ENCODE measurements at places on chromosomes 1 and 21.

DNA sequence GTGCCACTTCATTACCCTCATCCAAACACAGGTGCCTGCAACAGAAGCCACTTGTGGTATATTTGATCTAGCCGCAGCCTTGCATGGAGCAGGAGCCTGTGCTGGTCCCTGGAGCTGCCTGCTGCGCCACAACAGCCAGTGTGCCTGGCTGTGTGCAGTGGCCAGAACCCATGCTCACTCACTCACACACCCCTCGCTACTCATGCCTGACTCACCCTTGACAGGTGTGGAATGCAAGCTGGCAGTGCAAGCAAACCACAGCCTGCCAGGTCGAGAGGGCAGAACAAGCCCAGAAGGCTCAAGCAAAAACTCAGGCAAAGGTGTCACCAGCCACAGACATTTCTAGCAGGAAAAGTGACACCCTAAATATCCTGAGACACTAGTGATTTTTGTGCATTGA, 1510.9 kb downstream of the KCNT2 start:
- no peak for DNase-seq

GRCh38 chr1:245380790-245381535, 226.2 kb downstream of the KIF26B start:
- no peak for DNase-seq

- no peak for DNase-seq
Measured at GRCh38 chr1:18923756-18924211, 21.4 kb upstream of the ALDH4A1 start.

DNA sequence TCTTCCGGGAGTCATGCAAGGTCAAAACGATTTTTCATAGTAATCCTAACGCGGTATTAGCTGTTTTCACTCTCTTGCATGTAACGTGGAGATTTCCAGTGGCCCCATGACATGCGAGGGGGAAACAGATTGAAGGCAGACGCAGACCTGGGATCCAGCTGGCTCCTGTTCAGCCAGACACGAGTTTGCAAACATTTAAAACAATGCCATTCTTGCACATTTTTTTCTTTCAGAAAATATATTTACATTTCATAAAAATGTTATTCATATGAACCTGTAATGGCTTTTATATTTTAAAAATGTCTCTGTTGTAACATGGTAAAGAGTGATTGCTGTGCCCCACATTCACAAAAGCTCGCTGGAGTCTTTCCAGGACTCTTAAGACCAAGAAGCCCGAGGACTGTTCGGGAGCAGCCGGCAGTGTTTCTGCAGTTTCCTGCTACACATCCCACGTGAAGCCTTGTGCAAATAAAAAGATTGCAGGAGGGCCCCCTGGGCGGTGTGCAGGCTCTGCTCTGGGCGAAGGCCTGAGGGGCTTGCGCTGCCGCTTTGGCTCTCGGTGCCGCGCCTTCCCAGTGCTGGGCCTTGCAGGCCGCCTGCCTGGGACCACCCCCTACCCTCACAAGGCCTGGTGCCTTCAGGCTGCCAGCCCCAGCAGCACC, 184.9 kb downstream of the DYRK1A start:
- DNase-seq = peak; percentile 42

DNA sequence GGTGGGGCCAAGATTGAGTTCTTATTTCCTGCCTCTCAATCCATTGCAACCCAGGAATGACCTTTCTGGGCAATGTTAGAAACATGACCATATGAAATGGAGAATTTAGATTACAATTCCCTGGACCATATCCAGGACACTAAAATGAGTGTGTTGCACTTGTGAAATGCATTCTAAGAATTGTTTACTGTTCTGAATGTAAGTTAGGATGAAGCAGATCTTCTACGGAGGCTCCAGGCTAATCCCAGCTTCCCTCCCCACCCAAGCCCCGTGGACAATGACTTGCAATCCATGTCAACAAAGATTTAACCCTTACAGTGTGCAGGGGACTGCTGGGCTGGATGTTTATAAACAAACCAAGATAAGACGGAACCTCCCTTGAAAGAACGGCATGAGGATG, 31.7 kb upstream of the HAO2 start:
- DNase-seq = no peak

DNA sequence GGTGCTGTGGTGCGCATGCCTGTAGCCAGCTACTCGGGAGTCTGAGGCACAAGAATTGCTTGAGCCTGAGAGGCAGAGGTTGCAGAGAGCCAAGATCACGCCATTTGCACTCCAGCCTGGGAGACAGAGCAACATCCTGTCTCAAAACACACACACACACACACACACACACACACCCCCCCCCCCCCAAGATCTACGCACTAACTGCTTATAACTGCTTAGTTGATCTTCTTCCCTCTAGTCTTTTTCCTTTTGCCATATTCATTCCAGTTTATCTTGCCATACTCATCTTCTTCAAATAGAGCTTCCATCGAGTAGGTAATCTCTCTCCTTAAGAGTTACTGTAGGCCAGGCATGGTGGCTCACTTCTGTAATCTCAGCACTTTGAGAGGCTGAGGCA, 20.9 kb downstream of the EPB41 start:
- no peak for DNase-seq

GRCh38 chr1:168725831-168726230, 3.2 kb downstream of the DPT start:
- no peak for DNase-seq

GRCh38 chr1:233183226-233184020, 112.1 kb downstream of the PCNX2 start:
- DNase-seq = no peak

GRCh38 chr21:39849014-39849655, 18.1 kb upstream of the PCP4 start:
- DNase-seq = no peak

DNA sequence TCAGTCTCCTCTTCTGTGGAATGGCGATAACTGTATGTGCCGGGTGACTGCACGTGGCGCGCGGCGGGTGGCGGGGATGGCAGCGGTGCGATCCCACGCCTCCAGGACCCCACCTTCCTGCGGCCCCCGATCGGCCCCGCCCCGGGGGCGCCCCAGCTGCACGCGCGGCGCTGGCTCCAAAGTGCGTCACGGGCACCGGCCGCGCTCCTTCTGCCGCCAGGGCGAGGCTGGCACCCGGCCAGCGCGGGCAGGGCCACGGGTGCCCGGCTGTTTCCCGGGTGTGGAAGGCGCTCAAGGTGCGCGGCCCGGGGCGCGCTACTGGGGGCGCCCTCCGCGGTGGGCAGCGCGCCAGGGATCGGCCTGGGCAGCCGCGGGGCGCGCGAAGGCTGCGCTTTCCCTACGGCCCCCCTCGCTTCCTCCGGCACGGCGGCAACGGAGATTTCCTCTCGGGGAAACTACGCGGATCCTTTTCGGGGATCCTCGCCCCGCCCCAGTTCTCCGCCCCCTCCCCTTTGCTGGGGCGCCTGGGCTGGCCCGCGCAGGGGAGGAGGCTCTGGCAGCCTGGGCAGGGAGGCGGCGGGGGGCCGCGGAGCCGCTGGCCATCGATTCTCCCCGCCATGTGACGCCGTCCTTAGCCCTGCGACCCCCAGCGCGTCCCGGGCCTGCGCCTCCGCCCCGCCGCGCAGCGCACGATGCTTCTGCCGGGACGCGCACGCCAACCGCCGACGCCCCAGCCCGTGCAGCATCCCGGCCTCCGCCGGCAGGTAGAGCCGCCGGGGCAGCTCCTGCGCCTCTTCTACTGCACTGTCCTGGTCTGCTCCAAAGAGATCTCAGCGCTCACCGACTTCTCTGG, at the start of gene EVA1C:
Gene EVA1C, plus strand, starts transcription at position 545 of the 853 bp plus-strand sequence. Its CDS starts 148 bp downstream, at position 693.
- peak; percentile 85 for DNase-seq

DNA sequence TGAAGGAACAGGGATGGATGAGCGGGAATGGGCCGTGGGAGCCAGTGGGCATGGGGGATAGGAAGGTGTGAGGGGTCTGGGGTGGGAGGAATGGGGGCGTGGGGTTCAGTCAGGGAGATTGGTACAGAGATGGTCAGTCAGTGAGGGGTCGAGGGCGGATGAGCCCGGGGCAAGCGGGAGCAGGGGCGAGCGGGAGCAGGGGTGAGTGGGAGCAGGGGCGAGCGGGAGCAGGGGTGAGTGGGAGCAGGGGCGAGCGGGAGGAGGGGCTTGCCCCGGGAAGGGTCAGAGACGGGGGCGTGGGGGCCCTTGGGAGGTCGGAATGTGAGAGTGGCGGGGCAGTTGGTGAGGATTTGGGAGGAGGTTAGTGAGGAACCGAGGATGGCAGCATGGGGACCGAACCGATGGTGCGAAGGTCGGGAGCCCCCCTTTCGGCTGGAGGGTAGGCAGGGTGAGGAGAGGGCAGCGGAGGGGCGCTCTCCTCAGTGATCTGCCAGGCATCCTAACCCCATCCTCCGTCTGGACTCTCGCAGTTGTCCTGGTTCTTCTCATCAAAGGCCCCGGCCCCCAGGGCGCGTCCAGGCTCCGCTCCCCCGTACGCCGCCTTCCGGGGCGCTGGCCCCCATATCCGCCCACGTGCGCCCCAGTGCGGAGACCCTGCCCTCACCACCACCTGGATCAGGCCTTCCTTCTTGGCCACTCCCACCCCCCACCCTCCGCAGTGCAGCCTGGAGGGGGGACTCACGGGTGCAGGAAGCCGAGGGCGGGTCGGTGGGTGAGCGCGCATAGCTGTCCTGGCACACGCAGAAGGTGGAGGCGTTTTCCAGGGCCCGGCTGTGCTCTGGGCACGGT, 11.2 kb downstream of the EPHA10 start:
- no peak for DNase-seq

DNA sequence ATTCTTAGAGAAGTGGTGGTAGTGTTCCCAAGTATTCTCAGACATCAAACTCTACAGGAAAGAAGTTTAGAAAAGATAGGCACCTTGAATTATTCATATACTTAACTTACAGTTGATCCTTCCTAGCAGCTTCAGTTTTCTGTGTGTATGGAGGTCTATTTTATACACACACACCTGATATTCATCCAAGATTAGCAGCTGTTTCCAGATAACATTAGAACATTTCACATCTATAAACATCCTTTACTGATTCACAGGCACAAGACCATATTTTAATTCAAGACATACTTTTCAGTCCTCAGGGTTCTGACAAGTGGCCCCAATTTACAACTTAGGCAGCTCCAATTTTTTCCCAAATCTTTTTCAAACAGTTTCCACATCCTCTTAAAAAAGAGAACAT, 287.8 kb upstream of the USP25 start:
- no peak for DNase-seq

- no peak for DNase-seq
Measured at GRCh38 chr1:216034506-216034905, 388.7 kb downstream of the USH2A start.

DNA sequence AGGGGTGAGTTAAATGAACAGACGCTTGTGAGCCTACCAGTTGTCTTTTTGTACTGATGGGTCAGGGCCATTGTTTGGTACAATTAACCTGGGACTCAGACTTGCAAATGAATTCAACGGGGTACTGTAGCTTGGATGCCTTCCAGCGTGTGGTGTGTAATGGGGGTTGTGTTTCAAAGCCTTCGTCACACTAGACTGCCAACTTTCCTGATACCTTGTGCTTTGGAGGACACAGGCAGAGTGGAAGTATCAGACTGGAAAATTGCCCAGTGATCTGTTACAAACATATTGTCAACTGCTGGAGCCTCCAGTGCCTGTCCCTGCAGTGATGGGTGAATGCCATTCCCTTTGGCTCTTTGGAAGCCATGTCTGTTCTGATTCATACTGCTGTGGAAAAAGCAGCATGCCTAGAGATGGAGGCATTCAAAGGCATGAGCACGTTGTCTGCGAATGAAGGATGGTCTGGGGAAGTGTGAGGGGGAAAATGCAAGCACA, 384.5 kb downstream of the LMX1A start:
- DNase-seq = no peak

GRCh38 chr1:244162786-244163530, 111.9 kb downstream of the ZBTB18 start:
- no peak for DNase-seq

GRCh38 chr1:35505911-35506798, 51.0 kb downstream of the KIAA0319L start:
- DNase-seq = no peak

DNA sequence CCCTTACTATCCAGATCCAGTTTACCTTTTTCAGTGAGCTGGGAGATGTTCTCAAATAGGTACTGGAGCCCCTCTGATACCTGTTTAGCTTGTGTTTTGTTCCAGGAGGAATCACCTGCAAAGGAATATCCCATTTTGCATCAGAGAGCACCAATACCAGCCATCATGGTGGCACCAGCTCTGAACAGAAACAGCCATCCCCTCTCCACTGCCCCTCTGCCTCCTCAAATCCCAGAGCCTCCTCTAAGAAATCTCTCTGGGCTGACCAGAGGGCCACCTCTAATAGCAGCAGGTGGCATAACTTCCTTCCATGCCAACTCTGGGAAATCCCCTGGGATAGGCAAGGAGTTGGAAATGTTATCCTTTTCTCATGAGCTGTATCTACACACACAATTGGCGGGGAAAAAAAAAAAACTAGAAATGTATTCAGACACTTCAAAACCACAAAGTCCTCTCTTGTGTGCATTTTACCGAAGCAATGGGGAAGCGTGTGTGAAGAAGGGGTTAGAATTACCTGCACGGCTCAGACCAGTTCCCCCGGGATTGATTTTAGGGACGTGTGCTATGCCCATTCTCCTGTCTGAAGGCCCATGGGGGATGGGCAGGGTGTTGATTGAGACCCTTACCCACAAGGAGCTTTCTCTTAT, 2.4 kb downstream of the PGLYRP4 start:
- DNase-seq = no peak

GRCh38 chr1:184419350-184420161, 32.7 kb downstream of the C1orf21 start:
- DNase-seq = no peak

GRCh38 chr1:1577367-1578011, 2.8 kb upstream of the SSU72 start:
- DNase-seq = no peak

- peak; percentile 90 for DNase-seq
Measured at GRCh38 chr1:207805841-207806421, 54.1 kb downstream of the CD46 start.

GRCh38 chr1:162706606-162707005, 74.3 kb downstream of the DDR2 start:
- DNase-seq = no peak

Data from suprapubic skin (tissue), 4 donors.